ENCODE measurements at places on chromosomes 12 and 14. TPM values are rescaled to one million over a fixed set of nuclear protein-coding genes. Genes with fewer than 3 reads are reported as not detected.

DNA sequence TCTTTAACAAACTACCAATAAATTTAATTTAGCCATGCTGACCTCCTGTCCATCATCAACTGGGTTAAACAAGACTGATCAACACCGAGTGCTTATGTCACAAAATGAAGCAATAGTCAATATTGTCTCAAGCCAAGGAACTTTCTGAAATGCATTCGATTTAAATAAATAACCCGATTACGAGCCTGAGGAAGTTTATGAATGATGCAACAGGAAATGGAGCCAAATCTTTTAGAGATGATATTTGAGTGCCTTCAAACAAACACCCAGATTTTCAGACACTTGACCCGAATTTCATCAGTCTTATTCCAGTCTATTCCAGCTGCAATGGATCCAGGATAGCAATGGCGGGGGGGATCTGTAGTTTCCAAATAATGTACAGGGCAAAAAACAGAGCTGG, 27.9 kb downstream of the FAR2 start:
- DNase-seq: no peak

DNA sequence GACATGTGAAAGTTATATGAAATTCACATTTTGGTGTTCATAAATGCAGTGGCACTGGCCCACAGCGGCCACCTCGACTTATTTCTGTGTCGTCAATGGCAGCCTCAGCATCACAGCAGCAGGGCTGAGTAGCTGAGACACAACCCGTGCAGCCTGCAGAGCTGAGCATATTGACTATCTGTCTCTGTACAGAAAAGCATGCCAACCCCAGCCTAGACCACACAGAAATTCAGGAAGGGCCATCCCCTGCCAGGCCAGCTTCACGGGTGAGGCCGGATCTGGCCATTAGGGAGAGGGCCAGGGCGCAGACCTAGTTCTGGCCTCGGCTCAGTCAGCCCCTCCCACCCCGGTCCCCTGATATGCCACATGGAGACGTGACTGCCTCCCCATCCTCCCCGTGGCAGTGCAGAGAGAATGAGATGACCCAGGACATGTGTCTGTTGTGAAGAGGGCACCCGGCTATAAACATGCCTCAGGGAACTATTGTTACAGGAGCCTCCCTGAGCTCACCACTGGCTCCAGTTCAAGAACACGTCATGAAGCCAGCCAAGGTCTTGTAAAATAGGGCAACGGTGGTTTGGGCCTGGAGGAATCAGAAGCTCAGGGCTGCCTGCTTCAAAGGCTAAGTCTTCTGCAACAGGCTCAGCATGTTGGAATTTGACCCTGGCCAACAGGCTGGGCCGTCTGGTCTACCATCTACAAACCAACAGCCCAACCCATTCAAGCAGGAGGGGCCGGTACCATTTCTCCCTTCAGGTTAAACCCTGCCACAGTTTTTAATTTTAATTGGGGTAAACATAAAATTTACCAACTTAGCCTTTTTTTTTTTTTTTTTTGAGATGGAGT, 25.5 kb downstream of the SCARB1 start:
- DNase-seq: peak; percentile 83

DNA sequence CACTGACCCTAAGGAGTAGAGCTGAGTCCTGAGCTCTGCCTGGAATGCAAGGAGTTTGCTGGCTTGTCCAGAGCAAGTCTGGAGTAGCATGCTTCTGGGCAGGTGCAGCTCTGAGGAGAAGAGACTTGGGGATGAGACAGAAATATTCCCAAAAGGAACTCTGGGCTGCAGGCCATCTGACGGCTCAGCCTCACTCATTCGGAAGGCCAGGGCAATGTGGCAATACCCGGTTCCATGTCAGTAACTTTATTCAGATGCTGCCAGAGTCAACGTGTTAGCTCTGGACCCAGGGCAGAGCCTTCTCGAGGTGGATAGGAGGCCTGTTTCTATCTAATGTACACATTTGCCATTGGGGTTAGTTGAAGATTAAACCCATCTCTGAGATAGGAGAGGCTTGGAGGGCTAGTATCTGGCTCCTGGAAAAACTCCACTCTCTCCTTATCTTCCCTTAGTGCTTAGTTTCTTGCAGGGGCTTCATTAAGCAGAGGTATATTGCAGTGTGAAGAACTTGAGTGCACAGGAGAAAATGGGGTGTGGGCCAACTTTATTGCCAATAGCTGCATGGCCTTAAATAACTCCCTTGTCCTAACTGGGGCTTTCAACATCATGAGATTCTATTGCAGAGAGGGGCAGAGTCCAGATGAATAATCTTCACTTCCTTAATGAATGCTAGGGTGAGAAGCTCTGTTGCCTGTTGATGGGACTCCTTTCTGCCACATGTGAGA, 65.6 kb downstream of the NTF3 start:
- no peak for DNase-seq

DNA sequence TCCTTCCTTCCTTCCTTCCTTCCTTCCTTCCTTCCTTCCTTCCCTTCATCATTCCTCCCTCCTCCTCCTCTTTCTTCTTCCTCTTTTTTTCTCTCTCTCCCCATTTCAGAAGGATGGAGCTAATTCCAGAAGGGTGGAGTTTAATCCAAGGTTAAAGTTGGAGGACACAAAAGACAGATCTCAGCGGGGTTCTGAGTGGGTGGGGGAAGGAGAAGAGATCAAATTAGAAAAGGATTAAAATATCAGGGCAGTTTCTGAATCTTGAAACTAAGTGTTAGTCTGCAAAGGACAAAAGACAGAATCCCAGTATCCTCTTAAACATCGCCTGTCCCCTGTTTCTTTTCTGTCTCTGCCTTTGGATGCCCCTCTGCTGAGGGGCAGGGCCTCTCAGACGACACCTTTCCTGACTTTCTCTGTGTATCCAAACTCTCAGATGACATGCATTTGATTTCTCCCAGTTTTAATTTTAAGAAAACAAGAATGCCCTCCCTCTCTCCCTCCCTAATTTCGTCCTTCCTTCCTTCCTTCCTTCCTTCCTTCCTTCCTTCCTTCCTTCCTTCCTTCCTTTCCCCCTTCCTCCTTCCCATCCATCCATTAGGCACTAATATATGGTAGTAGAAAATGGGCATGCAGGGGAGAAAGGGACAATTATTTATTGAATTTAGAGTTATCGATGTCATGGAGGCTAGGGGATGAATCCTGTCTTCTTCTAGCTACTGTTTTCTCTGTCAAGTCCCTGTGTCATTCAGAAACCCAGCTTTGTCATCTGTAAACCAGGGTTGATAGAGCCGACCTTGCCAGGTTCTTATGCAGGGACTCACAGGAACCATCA, 269.1 kb downstream of the VRK1 start:
- DNase-seq: no peak

DNA sequence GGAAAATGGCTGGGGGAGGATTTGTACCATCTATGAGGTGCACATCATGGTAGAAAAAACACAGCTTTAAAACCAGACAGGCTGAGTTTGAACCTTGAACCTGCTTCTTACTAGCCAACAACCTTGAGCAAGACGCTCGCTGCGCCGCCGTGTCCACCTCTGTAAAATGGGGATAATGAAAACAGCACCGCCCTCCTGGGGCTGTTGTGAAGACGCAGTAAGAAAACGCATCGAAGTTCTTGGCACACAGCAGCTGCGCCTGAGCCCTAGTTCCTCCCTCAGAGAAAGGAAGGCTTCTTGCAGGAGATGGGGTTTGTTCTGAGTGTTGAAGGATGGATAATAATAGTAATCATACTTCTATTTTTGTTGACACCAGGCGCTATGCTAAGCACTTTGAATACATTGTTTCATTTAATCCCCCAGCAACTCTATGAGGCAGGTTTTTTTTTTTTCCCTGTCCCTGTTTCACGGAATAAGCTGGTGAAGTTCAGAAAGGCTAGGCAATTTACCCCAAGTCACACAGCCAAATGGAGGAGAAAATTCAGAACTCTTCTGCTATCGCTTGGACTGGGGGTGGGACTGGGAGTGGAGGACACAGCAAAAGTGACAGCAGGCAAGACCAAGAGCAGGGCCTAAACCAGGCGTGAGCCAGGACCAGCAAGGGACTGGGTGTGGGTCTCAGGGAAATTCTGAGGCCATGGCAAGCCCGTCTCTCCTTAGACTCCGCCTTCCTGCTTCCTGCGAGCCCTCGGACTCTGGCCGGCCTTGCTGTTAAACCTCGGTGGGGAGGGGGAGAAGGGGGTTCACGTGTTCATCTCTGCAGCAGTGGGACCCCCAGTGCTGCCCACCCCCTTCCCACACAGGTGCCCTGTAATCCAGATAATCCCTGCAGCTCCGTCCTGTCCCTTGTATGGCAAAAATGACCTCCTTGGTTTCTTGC, 97.5 kb downstream of the LRRC74A start:
- DNase-seq: no peak

DNA sequence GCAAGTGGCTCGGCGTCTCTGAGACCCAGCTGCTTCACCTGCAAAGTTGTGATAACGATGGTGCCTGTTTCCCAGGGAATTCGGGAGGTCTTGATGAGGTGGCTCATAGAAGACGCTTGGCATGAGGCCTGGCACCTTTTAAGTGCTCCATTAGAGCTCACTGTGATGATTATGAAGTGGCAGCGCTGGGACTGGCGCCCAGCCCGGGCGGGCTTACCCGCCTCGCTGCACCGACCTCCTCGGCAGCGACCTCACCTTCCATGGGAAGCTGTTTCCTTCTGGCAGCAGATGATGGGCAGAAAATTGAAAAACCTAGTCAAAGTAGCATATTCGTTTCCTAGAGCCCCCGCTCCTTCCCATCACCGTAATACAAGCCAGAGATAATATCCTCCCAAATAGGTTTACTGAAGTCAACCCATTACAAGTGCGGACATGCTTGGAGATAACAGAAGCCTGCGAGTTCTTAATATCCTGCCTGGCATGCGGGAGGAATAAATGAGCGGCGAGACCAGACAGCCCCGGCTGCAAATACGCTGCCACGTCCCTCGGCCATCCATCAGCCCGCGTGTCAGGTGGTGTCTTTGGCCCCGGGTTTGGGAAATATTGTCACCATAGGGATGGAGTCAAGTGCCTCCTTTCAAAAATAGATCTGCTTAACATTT, 35.2 kb upstream of the DLK1 start:
- no peak for DNase-seq

Gene KRT75
- total RNA-seq: not detected

- no peak for DNase-seq
Observed at GRCh38 chr12:116612436-116612835, 53.3 kb downstream of the MAP1LC3B2 start.

- no peak for DNase-seq
Observed at GRCh38 chr14:97976861-97977260, 1179.7 kb downstream of the VRK1 start.

Gene COX8C
- total RNA-seq: not detected

Gene RFLNA
- total RNA-seq: 70.8 TPM

GRCh38 chr14:58398495-58398894, 2.8 kb downstream of the TOMM20L start:
- DNase-seq: no peak

- no peak for DNase-seq
Observed at GRCh38 chr14:32934073-32934880, 4.4 kb upstream of the NPAS3 start.

- no peak for DNase-seq
Observed at GRCh38 chr12:97711392-97711791, 248.8 kb downstream of the RMST start.

DNA sequence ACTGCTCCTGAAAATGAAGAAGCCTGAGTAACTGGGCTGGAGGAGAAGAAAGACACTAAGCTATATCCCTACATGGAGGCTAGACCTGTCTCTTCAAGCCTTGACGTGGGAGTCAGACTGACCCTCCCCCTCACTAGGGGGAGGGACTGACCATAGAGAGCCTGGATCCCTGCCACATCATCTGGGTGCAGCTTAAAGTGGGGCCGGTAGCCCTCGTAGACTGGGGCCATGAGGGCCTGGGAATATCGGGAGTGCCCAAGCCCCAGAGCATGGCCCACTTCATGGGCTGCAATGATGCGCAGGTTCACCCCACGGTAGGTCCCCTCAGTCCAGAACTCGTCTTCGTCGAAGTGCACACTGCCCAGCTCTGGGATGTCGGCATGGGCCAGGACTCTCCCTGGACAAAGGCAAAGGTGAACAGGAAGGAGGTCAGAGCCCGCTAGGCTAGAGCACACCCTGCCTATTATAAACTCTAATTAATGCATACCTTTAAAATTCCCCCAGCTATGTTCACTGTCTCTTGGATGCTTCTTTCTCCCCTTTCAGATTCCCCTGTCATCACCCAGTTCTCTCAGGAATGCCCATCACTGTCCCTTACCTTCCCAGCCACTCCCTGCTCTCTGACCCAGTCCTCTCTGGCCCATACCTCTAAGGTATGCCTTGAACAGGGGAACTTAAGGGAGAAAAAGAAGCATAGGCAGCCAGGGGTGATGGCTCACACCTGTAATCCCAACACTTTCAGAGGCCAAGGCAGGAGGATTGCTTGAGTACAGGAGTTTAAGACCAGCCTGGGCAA, 3.2 kb downstream of the MMP19 start:
- DNase-seq: no peak
